ENCODE measurements at places on chromosomes 11 and 22.

GRCh38 chr11:16737818-16738192 lies 642 bp upstream of the C11orf58 start:
- DNase-seq = no peak
- H3K4me3 ChIP-seq = peak overlapping the region; percentile 64
- H3K36me3 ChIP-seq = peaks cover 9% of the 10 kb centered on the region

DNA sequence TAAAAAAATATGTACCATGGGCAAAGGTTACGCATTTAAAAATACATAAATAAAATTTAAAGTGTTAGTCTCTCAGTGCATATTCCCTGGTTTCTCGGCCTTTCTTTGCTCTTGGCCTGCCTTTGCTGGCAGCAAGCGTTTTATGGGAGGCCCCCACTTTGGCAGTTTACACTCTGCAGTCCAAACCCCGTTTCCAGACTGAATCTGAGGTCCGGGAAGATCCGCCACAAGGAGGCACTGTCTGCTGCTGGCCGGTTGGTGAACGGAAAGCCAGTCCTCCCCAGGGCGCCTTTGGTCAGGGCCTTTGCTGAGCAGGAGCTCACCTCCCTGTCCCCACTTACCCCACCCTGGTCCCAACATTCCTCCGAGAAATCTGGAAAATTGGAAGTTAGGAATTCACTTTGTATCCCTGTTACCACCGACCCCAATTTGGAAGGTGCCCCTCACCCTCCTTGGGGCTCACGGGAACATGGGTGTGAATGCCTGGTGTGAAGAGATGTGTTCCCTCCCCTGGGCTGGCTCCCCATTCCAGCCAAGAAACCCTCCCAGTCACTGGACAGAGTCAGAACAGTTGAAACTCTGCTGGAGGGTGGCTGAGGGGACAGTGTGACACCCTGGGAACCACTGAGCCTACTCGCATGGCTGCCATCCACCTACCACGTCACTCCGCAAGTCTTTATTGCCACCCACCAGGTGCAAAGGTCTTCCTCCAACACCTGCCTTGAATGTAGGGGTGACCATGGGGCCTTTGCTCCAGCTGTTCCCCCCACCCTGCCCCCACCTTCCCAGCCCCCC lies 9.4 kb upstream of the SF1 start:
- no peak overlapping the region for H3K27ac ChIP-seq
- H3K27me3 ChIP-seq = no peaks in the 10 kb centered on the region

DNA sequence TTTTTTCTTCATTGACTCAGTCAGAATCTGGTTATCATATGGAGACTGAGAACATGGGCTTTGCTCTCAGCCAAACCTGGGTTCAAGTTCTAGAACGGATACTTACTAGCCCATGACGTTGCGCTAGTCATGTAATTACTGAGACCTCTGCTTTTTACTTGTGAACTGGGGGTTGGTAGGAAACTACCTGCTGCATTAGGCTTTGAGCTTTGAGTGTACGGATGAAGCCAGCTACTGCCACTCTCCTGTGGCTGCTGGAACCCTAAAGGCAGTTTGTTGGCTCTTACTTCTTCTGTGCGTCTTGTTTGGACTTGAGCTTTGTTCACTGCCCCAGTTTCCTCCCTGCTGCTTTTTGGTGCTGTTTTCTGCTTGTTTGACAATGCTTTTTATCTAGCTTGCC lies 18.1 kb downstream of the PPP6R2 start:
- H3K4me1 ChIP-seq = peaks cover 10% of the 10 kb centered on the region
- no peak overlapping the region for H3K27ac ChIP-seq
- no peak for DNase-seq
- no peak overlapping the region for H3K4me3 ChIP-seq
- H3K36me3 ChIP-seq = peaks cover 23% of the 10 kb centered on the region

DNA sequence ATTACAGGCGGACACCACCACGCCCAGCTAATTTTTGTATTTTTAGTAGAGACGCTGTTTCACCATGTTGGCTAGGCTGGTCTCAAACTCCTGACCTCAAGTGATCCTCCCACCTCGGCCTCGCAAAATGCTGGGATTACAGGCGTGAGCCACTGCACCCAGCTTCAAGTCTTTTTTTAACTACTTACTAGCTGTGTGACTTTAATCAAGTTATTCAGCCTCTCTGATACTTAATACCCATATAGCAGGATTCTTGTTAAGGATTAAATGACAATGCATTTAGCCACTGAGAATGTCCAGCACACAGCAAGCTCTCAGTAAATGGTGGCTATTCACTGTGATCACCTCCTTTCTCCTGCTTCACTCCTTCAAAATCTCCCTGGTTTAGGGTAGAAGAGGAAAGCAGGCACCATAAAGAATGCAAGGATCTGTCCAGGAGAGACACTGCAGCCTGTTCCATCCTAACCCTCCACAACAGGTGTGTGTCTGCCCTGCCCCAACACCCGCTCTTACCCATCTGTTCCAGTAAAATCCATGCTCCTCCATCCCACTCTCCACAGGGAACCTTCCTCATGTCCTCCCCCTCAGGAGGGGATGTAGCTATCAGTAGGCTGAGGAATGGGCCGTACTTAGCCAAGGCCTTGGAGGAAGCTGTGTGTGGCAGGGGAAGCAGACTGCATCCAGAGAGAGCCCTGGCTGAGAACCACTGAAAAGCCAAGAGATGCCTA lies 69.3 kb downstream of the MICAL3 start:
- no peak for DNase-seq
- no peaks in the 10 kb centered on the region for H3K27me3 ChIP-seq
- H3K4me1 ChIP-seq = peaks cover 49% of the 10 kb centered on the region

GRCh38 chr11:133555034-133555433 lies 22.7 kb upstream of the OPCML start:
- no peak overlapping the region for H3K4me3 ChIP-seq
- no peak for DNase-seq
- no peaks in the 10 kb centered on the region for H3K36me3 ChIP-seq
- no peaks in the 10 kb centered on the region for H3K27me3 ChIP-seq
- no peaks in the 10 kb centered on the region for H3K4me1 ChIP-seq
- H3K27ac ChIP-seq = no peak overlapping the region

- H3K27ac ChIP-seq = no peak overlapping the region
- no peaks in the 10 kb centered on the region for H3K36me3 ChIP-seq
- no peak overlapping the region for H3K4me3 ChIP-seq
Measured at GRCh38 chr11:75492181-75492820, 33.4 kb downstream of the GDPD5 start.

- H3K27ac ChIP-seq = no peak overlapping the region
- H3K36me3 ChIP-seq = no peaks in the 10 kb centered on the region
- H3K4me3 ChIP-seq = no peak overlapping the region
- peaks cover 48% of the 10 kb centered on the region for H3K27me3 ChIP-seq
Measured at GRCh38 chr22:19708321-19709011, 5.8 kb upstream of the SEPTIN5 start.

GRCh38 chr22:32542677-32543357 lies 68.2 kb downstream of the FBXO7 start:
- H3K4me3 ChIP-seq = no peak overlapping the region
- no peaks in the 10 kb centered on the region for H3K4me1 ChIP-seq
- no peak for DNase-seq

DNA sequence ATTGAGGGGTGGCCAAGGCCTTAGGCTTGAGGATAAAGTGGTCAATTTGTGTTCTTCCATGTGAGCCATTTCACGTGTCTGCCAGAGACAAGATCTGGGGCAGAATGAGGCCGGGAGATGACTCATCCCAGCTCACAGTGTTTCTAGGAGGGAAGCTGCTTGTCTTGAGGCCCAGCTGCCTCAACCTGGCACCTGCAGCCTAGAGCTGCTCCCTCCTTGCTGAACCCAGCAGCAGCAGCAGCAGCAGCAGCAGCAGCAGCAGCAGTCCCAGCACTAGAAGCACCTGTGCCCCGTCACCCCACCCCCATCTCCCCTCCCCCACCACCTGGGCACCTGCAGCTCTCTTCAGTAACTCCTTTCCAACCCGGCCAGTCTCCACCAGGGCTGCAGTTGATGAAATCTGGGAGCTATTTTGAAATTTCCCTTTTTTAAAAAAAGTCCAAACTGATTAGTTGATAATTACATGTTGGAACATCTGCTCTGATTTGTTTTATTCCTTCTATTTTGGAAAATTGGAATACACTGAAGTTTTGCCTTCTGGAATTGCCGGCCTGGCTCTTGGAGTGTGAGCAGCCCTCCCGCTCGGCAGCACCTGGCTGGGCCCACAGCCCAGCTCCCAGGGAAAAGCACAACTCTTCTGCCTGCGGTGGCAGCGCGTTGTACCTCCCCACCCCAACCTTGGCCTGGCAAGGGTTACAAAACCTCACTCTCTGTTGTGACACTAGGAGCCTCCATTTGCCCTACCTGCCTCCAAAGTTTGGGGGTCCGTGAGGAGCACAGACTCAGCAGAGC lies 143.5 kb downstream of the NXPE2 start:
- H3K36me3 ChIP-seq = no peaks in the 10 kb centered on the region
- H3K4me1 ChIP-seq = no peaks in the 10 kb centered on the region
- H3K27ac ChIP-seq = no peak overlapping the region
- no peak overlapping the region for H3K4me3 ChIP-seq
- peaks cover 20% of the 10 kb centered on the region for H3K27me3 ChIP-seq
- DNase-seq = no peak

DNA sequence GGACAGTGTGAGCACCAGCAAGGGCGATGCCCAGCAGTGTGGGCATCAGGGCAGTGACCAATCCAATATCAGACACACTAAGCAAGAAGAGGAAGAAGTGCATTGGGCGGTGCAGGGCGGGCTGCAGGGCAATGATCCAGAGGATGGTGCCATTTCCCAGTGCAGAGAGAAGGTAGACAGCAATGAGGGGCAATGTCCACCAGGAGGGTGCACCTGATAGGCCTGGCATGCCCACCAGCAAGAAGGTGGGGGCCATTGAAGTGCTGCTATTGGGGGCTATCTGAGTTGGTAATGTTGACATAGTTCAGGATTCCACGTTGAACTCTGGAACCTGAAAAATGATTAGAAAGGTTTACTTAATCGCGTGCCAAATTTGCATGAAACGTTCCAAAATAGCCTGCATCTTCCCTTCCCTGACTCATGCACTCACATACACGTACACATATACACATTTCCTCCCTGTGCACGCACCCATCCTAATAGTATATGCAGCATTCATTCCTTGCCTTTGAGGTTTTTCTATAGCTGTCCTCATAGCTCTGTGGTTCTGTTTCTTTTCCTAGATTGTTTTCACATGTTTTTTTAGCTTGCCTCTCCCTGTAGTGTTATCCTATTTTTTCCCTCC lies at the start of gene OR51S1:
OR51S1 (minus strand) TSS at position 301 of the 625 bp plus-strand sequence; CDS start at position 301, 0 bp downstream.
- DNase-seq = no peak
- no peak within 1 kb of the TSS for H3K27ac ChIP-seq
- no peak within 1 kb of the TSS for H3K4me3 ChIP-seq
- H3K27me3 ChIP-seq = no peaks in the 10 kb centered on the region
- H3K4me1 ChIP-seq = no peaks in the 10 kb centered on the region
- no peaks in the 10 kb centered on the region for H3K36me3 ChIP-seq

GRCh38 chr11:9745411-9746211 lies 81.7 kb downstream of the SWAP70 start:
- H3K27ac ChIP-seq = no peak overlapping the region
- H3K4me3 ChIP-seq = no peak overlapping the region
- peaks cover 20% of the 10 kb centered on the region for H3K36me3 ChIP-seq
- no peak for DNase-seq

- no peaks in the 10 kb centered on the region for H3K4me1 ChIP-seq
- peaks cover 17% of the 10 kb centered on the region for H3K36me3 ChIP-seq
- DNase-seq = peak; percentile 58
- H3K4me3 ChIP-seq = no peak overlapping the region
Measured at GRCh38 chr11:94181943-94182342, 53.3 kb downstream of the PANX1 start.

DNA sequence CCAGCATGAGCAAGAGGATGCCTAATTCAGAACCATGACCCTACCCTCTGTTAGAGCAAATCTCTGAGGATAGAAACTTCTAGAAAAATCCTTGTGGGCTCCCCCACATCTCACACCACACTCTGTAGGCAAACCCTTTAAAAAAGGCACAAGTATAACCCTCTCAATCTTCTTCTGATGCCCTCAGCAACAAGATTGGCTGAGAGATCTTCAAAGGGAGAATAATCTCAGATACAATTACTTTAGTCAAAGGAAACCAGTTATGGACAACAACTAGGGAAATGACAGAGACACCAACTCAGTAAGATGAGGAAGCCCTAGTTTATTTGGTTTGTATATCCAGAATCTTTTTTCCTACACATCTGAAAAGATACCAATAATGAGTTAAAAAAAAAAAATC lies 49.2 kb downstream of the LIF start:
- peak overlapping the region; percentile 99 for H3K27ac ChIP-seq
- no peaks in the 10 kb centered on the region for H3K27me3 ChIP-seq
- no peak overlapping the region for H3K4me3 ChIP-seq
- no peak for DNase-seq

- no peak overlapping the region for H3K4me3 ChIP-seq
- no peak for DNase-seq
- H3K27me3 ChIP-seq = no peaks in the 10 kb centered on the region
- H3K36me3 ChIP-seq = peaks cover 21% of the 10 kb centered on the region
- H3K27ac ChIP-seq = no peak overlapping the region
Measured at GRCh38 chr22:37684803-37685615, 1.1 kb upstream of the NOL12 start.

DNA sequence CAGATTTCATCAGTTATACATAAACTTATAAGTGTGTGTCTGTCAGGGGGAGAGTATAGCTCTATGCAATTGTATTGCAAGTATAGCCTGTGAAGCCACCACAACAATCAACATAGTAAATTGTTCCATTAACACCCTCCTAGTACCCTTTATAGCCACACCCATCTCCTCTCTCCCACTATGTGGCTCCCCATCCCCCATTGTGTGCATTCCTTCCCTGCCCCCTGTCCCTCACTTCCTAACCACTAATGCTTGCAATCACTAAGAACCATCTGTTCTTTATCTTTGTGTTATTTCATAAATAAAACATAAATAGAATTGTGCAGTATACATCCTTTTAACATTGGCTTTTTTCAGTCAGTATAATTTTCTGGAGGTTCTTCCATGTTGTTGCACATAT lies 83.1 kb upstream of the SLC5A12 start:
- H3K27ac ChIP-seq = no peak overlapping the region

- H3K36me3 ChIP-seq = peaks cover 22% of the 10 kb centered on the region
- H3K4me3 ChIP-seq = no peak overlapping the region
- peaks cover 12% of the 10 kb centered on the region for H3K4me1 ChIP-seq
- no peak overlapping the region for H3K27ac ChIP-seq
- DNase-seq = no peak
- no peaks in the 10 kb centered on the region for H3K27me3 ChIP-seq
Measured at GRCh38 chr22:21700822-21701221, 34.8 kb downstream of the YPEL1 start.

- H3K4me3 ChIP-seq = no peak overlapping the region
- H3K4me1 ChIP-seq = no peaks in the 10 kb centered on the region
- DNase-seq = no peak
- H3K27me3 ChIP-seq = no peaks in the 10 kb centered on the region
Measured at GRCh38 chr11:108793138-108793537, 128.3 kb downstream of the DDX10 start.

DNA sequence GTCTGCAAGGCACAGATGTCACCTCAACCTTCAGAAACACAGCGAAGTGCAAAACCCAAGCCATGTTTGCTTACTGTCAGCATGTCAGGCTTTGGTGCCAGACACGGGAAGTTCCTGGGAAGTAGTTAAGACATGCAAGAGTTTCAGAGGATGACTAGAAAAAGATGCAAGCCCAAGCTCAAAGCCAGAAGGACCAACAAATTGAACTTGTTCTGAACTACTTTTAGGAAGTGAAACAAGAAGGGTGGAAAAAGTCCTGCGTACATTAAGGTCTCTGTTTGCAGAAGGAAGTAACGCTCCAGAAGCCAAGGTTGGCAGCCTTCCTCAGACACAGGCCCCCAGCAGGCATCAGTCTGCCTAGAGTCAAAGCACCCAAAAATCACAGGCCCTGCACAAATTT lies 2.6 kb downstream of the AP1B1 start:
- no peak overlapping the region for H3K27ac ChIP-seq
- peaks cover 13% of the 10 kb centered on the region for H3K36me3 ChIP-seq
- H3K27me3 ChIP-seq = no peaks in the 10 kb centered on the region
